ENCODE measurements at places on chromosomes 1 and 21. TPM values are rescaled to one million over a fixed set of nuclear protein-coding genes. Genes with fewer than 3 reads are reported as not detected.

Gene SH2D1B
- 0.35 TPM for total RNA-seq

Gene NBPF10
- 1.2 TPM for total RNA-seq

Gene GJA9
- total RNA-seq: not detected

Gene ALDH9A1
- 44.8 TPM for total RNA-seq

Gene FCGR3B
- 3.0 TPM for total RNA-seq

Gene C1orf185
- total RNA-seq: not detected

Gene FABP3
- 2,722 TPM for total RNA-seq

Gene TSPAN2
- 17.4 TPM for total RNA-seq

Gene SPRR1A
- total RNA-seq: not detected

Gene FAM72C
- not detected for total RNA-seq

Gene LRRIQ3
- 0.76 TPM for total RNA-seq

Gene IGSF3
- total RNA-seq: 11.7 TPM

Gene RNU1-1
- total RNA-seq: 6,377 TPM

Gene OLFML3
- 25.8 TPM for total RNA-seq

Gene TIPRL
- total RNA-seq: 28.8 TPM

Gene LCE1D
- not detected for total RNA-seq

Gene C1QA
- 156 TPM for total RNA-seq

Gene COL9A2
- total RNA-seq: 0.40 TPM

Gene ACTN2
- total RNA-seq: 1,363 TPM

Gene ITPKB
- 12.4 TPM for total RNA-seq

Gene KRTAP13-2
- total RNA-seq: not detected

Gene PTPN22
- 1.2 TPM for total RNA-seq

Gene CDCA8
- not detected for total RNA-seq

Gene HSPA6
- total RNA-seq: 0.71 TPM

Gene CACNA1S
- 0.06 TPM for total RNA-seq

Gene BEST4
- 0.26 TPM for total RNA-seq

Gene HSD11B1
- total RNA-seq: 1.0 TPM

Gene TNNI3K
- 78.4 TPM for total RNA-seq

Gene PLEKHA6
- total RNA-seq: 46.5 TPM

Gene SON
- total RNA-seq: 162 TPM

Gene IRF2BP2
- 123 TPM for total RNA-seq
